Adipocyte (in vitro differentiated cells): ENCODE measurements at places on chromosomes 16 and 17.

GRCh38 chr16:86498671-86499439 lies 11.5 kb upstream of the FOXF1 start:
- peak; percentile 39 for DNase-seq

DNA sequence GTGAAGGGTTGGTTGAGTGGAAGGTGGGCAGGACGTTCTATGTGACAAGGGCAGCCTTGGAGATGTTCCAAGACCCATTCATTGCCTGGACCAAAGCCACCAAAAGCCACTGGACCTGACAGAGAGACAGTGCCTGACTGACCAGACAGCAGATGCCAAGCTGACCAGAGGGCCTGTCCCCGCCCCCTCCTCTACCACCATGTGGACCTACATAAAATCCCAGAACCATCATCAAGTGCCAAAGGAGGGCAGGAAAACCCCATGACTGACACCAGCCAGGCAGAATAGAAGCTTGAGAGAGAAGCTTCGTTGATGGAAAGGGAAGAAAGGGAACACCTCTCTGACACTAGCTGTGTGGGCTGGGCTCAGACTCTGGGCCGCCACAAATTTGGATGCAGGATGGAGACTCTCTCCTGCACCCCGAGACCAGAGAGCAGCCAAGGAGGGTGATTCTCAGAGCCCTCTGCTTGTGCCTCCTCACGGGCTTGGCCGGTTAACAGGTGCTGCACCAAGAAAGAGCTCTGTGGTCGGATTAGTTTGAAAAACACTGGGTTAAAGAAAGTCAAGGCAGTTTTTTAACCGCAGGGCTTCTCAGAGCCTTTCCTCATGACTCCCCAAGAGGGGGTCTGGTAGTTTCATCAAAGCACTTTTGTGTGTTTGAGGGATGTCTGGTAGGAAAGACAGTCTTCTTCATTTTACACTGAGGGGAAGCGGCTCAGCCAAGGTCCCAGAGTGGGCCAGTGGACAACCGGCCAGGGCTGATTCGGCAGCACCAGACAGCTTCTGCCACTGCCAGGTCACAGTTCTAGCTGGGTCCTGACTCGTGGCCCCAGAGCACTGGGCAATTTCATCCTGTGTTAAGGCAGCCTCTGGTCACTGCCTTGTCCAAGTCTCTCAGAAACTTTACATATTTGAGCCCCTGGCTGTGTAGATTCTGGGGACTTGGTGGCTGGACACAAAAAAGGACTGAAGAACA lies 1.7 kb downstream of the TNFRSF13B start:
- DNase-seq: no peak

- no peak for DNase-seq
Observed at GRCh38 chr17:76153202-76153601, 12.2 kb upstream of the FOXJ1 start.

DNA sequence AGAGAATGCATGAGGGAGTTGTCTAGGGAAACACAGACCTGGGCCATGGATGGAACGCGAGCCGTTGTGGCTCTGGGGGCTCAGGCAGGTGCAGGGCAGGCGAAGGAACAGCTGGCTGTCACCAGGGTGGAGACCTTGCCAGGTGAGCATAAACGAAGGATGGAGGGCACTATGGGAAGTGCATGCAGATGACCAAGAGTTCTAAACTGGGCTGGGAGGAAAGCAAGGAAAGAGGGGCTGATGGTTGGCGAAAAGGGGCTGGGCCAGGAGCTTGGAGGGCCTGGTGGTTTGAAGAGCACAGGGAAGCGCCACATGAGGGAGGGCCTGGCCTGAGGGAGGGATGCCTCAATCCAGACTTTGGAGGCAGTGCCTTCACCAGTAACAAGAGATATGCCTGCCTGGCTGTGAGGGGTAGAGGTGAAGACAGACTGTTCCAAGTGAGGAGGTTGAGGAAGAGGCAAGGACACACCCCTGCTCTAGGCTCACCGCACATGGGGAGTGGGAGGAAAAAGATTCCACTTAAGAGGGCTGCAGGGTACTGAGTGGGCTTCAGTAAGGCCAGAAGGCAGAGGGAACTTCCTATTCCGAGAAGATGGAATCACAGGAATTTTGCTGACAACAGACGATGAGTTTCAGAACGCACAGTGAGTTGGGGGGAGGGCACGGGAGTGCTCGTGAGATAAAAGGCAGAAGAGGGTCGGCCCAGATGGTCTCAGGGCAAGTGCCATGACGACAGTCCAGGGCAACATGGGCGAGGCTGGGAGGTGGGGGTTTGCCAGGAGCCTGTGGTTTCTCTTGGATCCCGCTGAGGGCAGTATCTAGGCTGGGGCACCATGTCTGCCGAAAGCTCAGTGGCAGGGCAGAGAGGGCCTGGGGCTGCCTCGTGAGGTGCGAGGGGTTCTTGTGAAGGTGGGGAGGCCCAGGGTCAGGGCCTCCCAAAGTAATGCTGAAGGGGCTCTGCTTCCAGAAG lies 20.6 kb downstream of the B9D1 start:
- no peak for DNase-seq

GRCh38 chr17:36482611-36483504 lies 3.6 kb upstream of the ZNHIT3 start:
- peak; percentile 90 for DNase-seq

DNA sequence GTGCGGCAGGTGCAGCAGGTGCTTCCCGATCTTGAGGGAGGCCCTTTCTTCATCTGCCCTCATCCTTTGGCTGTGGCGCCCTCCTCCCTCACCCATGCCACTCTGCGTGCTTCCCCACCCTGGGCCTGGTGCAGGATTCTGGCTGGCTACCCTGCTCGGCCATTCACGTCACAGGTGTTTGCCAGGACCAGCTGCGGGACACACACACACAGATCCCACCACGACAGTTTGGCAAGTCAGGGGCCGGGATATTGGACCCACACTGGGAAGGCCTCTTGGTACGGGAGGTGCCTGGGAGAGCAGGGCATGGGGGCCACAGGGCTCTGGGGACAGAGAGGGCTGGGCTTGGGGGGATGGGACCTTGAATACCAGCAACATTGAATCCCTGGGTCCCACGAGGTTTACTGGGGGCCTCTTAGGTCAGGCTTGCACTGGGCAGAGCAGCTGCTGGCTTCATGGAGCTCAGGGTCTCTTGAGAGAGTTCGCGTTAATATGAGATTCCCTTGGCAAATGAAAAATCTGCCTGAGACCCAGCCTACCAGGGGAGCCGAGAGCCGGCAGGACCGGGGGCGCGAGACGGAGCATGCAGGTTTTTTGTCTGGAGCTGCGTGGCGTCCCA lies 15.1 kb downstream of the ADCY7 start:
- DNase-seq: no peak
